ENCODE measurements at places on chromosomes 16 and 17.

DNA sequence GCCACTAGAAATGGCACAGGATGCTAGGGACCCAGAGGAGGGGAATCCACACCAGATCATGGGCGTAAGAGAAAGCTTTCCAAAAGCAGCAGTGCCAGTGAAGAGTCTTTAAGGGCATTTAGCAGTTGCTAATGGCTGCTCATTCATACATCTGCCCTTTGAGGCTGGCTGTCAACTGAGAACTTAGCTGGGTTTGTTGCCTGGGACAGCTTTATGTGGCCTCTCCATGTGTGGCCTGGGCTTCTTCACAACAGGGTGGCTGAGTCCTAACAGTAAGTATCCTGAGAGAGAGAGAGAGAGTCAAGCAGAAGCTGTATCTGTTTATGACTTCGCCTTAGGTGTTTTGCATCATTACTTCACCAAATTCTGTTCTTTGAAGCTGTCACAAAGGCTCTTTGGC, 286.1 kb upstream of the KCNJ16 start:
- DNase-seq = no peak

GRCh38 chr16:28505489-28506137, 1.0 kb downstream of the IL27 start:
- DNase-seq = no peak

- no peak for DNase-seq
Observed at GRCh38 chr17:32471652-32472051, 15.1 kb upstream of the CDK5R1 start.

- DNase-seq = no peak
Observed at GRCh38 chr16:12484972-12485371, 318.7 kb downstream of the CPPED1 start.

DNA sequence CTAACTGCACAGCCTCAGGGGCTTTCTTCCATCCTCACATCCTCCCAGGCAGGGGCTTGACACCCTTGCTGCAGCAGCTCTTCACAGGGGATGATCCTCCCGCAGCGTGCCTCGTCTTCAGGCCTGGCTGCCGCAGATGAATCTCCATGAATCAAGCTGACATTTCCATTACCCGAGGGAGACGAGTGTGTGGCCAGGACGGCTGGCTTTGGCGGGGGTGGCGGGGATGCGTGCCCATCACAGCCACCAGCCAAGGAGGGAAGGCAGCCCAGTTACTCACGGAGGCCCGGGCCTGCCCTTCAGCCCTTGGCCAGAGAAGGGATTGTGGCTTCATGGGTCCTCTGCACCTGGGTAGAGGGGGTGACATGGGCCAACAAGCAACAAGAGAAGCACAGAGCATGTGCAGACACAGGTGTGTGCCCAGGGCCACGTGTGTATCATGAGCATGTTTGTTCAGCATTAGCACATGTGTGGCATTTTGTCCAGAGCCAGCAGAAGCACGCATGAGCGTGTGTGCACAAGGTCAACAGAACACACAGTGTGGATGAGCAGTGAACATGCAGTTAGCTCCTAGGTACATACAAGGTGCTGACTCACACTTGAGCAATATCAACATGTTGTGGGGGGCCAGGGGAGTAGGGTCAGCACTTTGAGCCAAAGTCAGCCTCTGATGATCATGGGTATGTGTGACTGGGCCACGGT, 236.4 kb downstream of the KATNIP start:
- no peak for DNase-seq

DNA sequence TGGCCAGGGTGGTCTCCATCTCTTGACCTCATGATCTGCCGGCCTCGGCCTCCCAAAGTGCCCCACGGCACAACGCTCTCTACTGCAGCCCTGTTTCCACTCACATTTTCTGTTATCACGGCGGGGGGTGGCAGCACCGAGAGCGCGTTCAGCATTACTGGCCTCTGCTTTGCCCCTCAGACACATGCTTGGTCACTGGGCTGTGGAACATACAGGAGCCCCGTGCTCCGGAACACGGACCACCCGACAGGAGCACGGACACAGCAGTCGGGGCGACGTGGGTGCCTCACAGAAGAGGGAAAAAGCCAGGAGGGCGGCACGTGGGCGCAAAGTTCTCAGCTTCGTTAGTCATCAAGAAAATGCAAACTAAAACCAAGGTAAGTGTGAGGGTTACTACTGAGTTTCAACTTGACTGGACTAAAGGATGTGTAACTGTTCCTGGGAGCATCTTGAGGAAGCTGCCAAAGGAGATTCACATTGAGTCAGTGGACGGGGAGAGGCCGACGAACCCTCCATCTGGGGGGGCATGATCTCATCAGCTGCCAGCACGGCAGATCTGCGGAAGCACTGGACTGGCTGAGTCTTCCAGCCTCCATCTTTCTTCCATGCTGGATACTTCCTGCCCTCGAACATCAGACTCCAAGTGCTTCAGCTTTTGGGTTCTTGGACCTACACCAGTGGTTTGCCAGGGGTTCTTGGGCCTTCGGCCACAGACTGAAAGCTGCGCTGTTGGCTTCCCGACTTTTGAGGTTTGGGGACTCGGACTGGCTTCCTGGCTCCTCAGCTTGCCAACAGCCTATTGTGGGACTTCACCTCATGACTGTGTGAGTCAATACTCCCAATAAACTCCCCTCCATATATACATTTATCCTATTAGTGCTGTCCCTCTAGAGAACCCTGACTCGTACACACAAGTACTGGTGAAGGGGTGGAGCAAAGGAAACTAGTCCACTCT, 106.8 kb downstream of the ZNF778 start:
- no peak for DNase-seq

- no peak for DNase-seq
Observed at GRCh38 chr17:31674717-31675349, 184.2 kb downstream of the COPRS start.

DNA sequence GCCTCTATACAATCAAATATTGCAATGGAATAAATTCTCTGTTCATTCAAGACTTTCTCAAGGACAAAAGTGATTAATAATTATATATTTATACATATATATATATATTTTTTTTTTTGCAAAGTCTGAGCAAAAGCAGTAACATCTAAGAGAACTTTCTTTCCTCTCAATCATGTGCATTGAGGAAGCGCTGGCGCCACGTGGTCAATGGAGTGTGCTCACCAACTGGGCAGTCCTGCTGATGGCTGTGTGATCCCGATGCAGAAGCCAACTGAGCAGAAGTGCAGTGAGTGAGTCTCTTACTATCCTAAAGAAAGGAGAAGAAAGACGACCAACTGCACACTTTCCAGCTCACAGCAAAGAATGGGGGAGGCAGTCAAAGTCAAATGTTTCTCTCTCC, 37.2 kb upstream of the ULK2 start:
- no peak for DNase-seq

- peak; percentile 2 for DNase-seq
Observed at GRCh38 chr17:56203430-56203829, 50.2 kb downstream of the ANKFN1 start.

GRCh38 chr17:57862694-57863667, 13.1 kb upstream of the MRPS23 start:
- no peak for DNase-seq

DNA sequence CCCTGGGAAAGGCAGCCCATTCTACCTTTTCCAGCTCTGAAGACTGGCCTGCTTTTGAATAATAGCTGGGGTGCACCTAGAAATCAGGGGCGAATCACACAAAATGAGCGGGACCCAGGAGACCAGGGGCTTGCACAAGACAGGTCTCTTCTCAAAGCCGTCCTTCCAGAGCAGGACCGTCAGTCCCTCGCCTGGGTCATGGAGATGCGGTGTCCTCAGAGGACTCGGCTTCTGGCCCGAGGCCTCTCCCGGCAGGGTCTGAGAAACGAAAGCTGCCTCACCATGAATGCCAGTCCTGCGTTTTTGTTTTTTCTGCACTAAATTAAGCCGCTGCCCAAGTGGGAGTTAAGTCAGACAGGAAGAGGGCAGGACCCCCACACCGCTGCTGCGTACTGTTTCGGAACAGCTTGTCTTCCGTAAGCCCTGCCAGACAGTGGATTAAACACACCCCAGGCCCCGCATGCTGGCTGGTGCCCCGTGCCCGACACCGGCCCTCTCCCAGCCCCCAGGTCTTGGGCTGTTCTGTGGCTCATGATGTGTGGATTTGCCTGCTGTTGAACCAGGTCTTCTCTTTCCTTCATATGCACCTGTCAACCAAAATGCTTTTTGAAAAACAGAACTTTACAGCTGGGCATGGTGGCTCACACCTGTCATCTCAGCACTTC, 142.1 kb upstream of the RPH3AL start:
- DNase-seq = no peak

DNA sequence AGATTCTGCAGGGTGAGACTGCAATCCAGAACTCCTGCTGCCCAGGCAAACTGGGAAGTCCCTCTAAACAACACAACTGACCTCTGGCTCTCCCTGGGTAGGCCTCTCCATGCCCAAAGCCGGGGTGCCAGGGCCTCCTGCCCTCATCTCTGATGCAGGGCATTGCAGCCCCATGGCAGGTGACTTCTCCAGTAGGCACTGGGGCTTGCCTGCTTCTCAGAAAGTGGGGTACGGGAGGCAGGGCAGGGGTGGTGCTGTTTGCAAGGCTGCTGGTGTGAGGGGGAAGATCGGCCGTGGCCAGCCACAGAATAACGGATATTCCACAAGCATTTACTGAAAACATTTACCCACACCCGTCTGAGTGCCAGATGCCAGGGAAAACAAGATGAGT, 4.1 kb upstream of the GPRC5C start:
- no peak for DNase-seq

DNA sequence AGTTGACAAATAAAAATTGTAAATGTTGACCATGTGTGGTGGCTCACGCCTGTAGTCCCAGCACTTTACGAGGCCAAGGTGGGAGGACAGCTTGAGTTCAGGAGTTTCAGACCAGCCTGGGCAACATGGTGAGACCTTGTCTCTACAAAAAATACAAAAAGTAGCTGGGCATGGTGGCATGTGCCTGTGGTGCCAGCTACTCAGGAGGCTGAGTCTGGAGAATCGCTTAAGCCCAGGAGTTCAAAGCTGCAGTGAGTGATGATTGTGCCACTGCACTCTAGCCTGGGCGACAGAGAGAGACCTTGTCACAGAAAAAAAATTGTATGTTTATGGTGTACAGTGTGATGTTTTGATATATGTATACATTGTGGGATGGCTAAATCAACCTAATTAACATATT, 119.6 kb downstream of the NPIPB5 start:
- no peak for DNase-seq

GRCh38 chr16:73891129-73891542, 405.5 kb upstream of the PSMD7 start:
- peak; percentile 46 for DNase-seq

GRCh38 chr16:66524601-66525164, 25.2 kb downstream of the TK2 start:
- no peak for DNase-seq

GRCh38 chr17:77555741-77556291, 402.7 kb upstream of the TNRC6C start:
- DNase-seq = peak; percentile 96

- no peak for DNase-seq
Observed at GRCh38 chr16:68179855-68180254, 56.1 kb downstream of the ESRP2 start.

DNA sequence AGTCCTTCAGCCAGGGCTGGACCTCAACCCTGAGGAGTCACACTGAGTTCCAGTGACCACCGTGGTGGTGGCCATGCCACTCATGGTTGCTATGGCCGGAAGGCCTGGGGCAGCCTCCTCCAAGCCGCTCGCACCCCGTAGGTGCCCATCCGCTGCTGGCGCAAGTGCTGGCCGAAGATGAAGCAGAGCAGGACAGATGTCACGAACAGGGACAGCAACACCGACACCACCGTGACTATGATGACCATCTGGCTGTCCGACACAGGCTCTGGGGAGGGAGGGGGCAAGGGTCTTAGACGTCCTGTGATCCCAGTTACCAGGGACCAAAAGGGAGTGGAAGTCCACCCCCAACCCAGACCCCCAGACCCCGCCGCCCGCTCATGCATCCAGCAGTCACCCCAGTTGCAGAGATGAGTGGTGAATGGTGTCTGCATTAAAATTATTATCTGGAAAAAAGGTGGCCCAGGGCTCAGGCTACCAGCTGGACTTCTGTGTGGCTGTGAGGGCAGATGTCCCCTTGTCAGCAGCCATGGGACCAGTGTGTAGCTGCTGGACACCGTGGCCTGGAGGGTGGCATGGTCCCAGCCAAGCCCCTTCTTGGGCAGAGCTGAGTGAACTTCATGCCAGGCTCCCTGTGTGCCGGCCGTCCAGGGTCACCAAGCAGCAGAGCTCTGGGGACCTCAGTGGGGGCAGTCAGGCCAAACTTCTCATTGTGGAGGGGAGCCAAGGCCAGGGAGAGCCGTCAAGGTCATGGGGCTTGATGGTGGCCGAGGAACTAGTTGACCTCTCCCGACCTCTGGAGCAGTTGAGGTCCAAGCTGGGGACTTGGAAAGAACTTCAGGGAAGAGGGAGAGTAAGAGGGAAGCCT, 4.7 kb downstream of the PRR29 start:
- DNase-seq = no peak
